ENCODE measurements at places on chromosomes 6 and 20.

- no peak for DNase-seq
Measured at GRCh38 chr6:56655249-56655648, 12.6 kb upstream of the DST start.

- no peak for DNase-seq
Measured at GRCh38 chr6:116665464-116665863, 3.1 kb downstream of the ZUP1 start.

GRCh38 chr6:5563086-5563485 lies 301.8 kb downstream of the FARS2 start:
- no peak for DNase-seq

DNA sequence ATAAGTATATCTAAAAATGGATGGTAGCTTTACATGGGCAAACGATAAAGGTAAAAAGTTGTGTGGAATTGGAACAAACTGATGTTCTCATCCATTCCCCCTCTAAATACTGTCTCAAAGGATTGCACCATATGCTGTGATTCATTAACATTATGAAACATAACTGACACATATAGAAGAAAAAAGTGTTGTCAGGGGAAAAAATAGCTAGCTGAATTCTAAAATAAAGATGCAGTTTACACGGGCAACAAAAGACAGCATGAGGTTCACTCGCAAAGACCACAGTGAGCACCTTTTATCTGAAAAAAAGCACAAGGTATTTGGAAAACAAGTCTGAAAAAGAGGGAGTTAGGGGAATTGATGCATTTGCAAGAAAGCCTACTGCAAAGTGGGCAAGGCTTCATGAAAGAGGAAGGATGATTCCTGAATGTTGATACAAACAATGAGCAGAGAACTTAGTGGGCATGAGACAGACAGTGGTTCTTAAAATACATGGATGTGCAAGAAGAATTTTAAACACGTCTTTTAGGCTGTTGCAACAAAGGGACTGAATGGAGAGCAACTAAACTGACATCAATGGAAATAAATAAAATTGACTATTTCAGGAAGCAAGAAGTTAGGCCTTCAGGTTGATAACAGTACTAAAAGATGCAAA lies 280.9 kb downstream of the KIF16B start:
- no peak for DNase-seq

DNA sequence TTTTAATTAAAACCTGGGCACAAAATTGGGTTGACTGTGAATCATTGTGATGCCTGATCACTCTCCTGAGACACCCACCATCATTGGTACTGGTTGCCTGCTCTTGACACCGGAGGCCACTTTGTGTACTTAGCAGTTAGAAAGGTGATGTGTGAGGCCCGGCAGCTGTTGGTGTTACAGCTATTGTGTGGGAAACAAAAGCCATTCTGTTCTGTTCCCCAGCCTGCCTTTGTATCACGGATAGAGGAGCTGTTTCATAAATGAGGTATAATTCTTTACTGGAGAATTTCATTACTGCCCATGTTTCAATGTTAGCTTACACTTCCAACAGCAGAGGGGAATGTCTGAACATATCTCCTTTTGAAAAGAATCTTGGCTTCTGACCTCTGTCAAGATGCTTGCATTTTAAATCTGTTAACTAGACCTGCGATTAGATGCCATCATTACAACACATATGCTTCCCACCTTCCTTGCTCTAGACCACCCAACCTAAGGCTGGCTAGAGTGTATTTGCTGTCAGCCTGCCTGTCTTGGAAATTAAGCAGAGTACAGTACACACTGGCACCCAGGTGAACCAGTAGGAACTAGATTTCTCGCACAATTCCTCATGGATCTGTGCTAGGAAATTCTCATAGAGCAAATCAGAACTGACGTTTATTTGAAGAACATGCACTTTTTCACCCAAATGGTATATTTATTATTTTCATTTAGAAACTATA lies 142.4 kb upstream of the INSM1 start:
- DNase-seq = peak; percentile 98

GRCh38 chr20:2387180-2387577 lies 6.5 kb downstream of the TGM6 start:
- no peak for DNase-seq

DNA sequence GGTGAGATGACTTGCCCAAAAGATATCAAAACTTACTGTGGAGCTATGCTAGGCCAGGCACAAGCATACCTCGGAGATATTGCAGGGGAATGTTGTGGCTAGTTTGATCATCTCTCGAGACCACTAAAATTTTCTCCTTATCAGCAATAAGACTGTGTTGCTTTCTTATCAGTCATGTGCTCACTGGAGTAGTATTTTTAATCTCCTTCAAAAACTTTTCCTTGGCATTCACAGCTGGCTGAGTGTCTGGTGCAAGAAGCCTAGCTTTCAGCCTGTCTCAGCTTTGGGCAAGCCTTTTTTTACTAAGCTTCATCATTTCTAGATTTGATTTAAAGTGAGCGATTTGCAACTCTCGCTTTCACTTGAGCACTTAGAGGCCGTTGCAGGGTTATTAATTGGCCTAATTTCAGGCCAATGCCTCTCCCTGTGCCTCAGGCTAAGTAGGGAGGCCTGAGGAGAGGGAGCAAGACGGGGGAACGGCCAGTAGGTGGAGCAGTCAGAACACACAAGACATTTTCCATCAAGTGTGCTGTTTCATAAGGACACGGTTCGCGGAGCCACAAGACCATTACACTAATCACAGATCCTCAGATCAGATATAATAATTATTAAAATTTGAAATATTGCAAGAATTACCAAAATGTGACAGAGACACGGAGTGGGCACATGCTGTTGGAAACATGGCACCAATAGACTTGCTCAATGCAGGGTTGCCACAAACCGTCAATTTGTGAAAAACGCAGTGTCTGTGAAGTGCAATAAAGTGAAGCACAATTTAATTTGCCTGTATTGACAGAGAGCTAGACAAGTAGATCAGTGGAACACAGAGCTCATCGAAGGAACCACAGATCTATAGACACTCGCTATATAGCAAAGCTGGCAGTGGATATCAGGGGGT lies 106.8 kb upstream of the SIRPG start:
- DNase-seq = peak; percentile 4

- DNase-seq = no peak
Measured at GRCh38 chr6:142737368-142738034, 207.5 kb downstream of the HIVEP2 start.

DNA sequence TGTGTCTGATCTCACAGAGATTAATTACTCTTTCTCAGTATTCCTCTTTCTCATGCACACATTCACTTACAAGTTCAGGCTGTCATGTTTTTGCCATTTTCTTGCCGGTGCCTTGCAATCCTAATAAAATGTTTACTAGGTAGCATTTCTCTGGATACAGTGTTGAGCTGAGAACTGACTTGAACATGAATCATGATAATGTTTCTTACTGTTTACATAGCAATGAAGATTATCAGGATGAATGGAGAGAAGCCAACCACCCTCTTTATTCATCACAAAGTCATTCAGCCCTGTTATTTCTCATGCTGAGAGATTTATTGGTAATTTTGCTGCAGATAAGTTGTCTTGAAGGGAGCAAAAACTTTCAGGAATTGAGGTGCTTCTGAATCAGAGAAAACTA lies 185.5 kb upstream of the ECI2 start:
- no peak for DNase-seq

DNA sequence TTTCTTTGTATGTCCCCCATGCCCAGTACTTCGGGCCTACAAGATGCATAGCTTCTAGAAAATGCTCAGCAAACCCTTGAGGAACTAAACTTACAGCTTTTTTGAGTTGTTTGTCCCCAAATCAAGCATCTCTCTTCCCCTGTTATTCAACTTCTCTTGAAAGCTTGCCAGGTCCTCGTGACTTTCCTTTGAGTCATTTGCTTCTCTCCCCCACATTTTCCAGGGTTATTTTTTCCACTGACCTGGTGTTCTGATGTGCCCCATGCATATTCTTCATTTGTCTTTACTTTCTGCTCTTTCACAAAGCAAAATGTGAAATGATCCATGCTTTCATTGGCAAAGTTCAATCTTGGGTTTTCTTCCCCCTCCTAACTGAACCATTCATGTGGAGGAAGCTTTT lies 204.8 kb downstream of the TFAP2A start:
- no peak for DNase-seq

- peak; percentile 2 for DNase-seq
Measured at GRCh38 chr6:89311853-89312531, 3.1 kb downstream of the GABRR2 start.

DNA sequence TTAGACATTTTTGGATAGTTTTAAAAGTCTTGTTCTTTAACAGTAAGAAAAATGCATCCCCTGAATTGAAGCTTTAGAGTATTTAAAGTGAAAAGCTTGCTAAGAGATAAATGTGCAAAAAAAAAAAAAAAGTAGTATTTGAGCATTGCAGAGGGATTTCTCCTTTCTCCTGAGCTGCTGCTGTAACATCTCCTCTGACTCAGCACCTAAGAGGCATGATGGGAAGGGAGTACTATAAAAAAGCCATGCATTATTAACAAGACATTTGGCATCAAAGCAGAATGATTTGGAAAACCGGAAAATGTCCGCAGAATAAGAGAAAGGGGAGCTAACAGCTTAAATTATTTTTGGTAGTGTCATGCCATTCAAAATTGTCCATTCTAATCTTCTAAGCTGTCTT lies 27.9 kb downstream of the B4GALT5 start:
- DNase-seq = no peak

DNA sequence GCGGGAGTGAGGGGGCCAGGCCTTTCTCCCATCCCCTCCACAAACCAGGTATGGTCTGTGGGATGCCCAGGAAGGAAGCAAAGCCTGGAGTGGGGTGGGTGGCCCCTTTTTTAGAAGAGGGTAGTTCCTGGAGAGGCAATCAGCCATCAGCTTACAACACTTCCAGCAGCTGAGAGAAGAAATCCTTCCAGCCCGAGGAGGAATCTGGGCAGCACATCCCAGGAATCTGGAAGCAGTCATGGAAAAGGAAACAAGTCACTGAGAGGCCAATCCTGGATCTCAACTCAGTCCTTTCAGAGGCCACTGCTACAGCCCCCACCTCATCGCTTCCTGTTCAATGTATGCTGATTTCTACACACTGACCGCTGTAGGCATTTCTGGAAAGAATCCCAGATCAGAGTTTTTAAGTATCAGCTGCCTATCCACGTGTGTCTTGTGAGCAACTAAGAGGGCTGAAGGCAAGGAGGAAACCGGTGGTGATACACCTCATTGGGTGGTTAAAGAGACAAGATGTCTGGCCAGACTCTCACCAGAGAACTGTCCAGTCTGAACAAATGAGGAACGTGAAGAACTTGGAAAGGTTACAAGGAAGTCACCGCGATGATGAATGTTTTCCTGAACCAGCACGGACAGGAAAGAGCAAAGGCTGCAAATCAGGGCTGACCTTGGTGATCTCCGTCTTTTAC lies 92.9 kb upstream of the SHLD1 start:
- no peak for DNase-seq

DNA sequence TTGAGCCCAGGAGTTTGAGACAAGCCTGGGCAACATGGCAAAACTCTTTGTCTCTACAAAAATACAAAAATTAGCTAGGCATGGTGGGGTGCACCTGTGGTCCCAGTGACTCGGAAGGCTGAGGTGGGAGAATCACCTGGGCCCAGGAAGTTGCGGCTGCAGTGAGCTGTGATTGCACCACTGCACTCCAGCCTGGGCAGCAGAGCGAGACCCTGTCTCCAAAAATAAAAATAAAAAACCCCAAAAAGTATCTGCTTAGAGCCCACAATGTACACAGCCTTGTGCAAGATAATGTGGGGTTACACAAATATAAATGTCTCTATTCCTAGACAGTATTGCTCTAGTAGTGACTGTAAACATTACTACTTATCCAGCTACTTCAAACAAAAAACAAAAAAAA lies 5.9 kb downstream of the ESF1 start:
- DNase-seq = no peak

GRCh38 chr20:59690976-59691375 lies 86.6 kb downstream of the PHACTR3 start:
- DNase-seq = no peak

DNA sequence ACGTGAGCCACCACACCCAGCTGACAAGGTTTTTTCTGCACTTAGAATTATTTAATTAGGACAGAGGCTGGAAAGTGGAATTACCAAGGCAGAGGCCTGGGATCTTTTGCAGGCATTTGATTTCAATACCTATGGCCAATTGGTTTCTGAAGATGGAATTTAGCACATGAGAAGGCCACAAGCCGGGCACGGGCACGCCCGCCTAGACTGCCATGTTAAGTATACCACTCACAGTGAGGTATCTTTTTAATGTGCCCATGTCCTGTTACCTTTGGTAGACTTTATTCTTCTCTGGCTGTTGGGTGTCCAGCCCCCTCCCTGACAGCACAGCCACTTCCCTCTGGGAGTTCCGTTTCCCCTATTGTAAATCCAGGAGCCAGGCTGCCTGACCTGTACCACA lies 18.0 kb upstream of the TAF8 start:
- no peak for DNase-seq

- no peak for DNase-seq
Measured at GRCh38 chr6:170038251-170038650, 252.6 kb downstream of the DLL1 start.

- no peak for DNase-seq
Measured at GRCh38 chr6:45599053-45599452, 221.3 kb upstream of the SUPT3H start.

- DNase-seq = peak; percentile 15
Measured at GRCh38 chr20:16821211-16822089, 73.3 kb downstream of the OTOR start.

GRCh38 chr6:159897603-159898002 lies 6.8 kb downstream of the MAS1 start:
- no peak for DNase-seq

GRCh38 chr6:49549691-49550491 lies 577 bp upstream of the C6orf141 start:
- no peak for DNase-seq

GRCh38 chr20:9989066-9989724 lies 45.6 kb upstream of the ANKEF1 start:
- DNase-seq = no peak

DNA sequence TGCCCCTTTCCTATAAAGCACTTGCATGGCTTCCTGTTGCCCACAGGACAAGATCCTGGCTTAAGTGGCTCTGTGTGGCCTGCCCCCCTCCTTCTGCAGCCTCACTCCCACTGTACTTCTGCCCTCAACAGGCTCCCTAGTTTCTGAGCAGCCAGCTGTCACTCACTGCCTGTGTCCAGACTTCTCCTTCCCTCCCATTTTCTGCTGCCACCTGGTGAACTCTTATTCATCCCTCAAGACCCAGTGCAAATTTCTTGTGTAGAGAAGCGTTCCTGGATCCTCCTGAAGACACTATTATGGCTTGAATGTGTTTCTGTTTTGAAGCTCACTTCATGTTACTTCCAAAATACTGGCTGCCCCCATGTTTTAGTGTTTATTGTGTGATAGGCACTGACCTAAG lies 26.5 kb downstream of the SNPH start:
- no peak for DNase-seq

DNA sequence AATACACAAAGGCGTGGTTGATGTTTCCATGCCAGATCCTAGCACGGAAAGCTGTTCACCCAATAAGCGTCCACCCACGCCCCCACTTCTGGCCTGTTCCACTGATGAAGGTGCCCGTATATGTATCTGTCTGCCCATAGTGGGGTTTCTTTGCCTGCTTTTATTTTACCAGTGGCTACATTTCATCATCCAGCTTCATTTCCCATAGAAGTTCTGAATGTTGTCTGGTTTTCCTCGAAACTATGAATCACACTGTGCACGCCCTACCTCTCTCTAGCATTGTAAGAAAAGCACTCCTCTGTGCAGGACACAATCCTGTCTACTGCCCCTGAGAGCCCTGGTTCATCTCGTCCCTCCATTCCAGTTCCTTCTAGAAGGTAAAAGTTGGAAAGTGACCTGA lies 8.8 kb upstream of the CD93 start:
- DNase-seq = no peak

Data from NCI-H1930 (cell line).